ENCODE measurements at places on chromosomes 12 and 14. TPM values are rescaled to one million over a fixed set of nuclear protein-coding genes. Genes with fewer than 3 reads are reported as not detected.

- DNase-seq: no peak
These were observed 1.2 kb downstream of the NKX2-1 start for GRCh38 chr14:36518586-36519430.

Gene ADAM21
- total RNA-seq: not detected

Gene SAMD4A
- 4.3 TPM for total RNA-seq

Gene PTGER2
- 54.1 TPM for total RNA-seq

Gene FSCB
- total RNA-seq: not detected

Gene SIX1
- total RNA-seq: 0.48 TPM

GRCh38 chr12:117019866-117020265 lies 79.3 kb downstream of the TESC start:
- no peak for DNase-seq

DNA sequence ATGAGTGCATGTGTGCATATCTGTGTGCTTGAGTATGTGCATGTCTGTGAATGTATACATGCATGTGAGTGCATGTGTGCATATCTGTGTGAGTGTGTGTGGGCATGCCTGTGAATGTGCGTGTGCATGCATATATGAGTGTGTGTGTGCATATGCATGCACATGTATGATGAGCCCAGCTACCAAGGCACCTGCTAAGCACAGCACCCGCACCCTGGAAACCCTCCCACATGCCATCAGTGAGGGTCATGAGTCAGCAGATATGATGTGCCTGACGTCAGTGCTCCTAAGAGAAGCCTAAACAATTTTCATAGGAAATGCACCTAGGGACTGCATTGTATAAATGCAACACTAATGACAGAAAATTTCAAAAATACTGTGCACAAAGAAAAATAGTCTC lies 151.1 kb downstream of the KIF26A start:
- DNase-seq: no peak

DNA sequence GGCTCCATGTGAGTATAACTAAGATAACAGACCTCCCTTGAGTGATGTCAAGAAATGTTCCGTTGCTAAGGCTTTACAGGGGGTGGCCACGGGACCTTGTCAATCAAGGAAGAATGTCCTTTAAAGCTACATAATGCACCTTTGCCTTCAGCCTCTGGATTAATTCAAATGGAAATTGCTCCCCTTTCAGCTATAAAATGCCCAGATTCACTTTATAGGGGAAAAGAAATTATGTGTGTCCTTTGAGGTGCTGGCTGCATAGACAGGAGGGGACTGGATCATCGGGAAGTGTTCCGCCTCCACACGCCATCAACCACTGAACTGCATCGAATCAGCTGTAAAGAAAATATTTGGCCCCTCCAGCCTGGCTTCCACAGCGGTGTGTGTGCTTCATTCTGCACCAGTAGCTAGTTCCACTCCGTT lies 415.4 kb downstream of the DPF3 start:
- DNase-seq: no peak

Gene MTRFR
- 31.1 TPM for total RNA-seq

GRCh38 chr12:4703676-4704075 lies 16.5 kb upstream of the GALNT8 start:
- no peak for DNase-seq

Gene TAS2R31
- total RNA-seq: 3.9 TPM

Gene IL31
- total RNA-seq: 54.3 TPM

GRCh38 chr12:52634266-52635056 lies 16.1 kb upstream of the KRT73 start:
- DNase-seq: no peak

Gene HIGD1C
- total RNA-seq: not detected

DNA sequence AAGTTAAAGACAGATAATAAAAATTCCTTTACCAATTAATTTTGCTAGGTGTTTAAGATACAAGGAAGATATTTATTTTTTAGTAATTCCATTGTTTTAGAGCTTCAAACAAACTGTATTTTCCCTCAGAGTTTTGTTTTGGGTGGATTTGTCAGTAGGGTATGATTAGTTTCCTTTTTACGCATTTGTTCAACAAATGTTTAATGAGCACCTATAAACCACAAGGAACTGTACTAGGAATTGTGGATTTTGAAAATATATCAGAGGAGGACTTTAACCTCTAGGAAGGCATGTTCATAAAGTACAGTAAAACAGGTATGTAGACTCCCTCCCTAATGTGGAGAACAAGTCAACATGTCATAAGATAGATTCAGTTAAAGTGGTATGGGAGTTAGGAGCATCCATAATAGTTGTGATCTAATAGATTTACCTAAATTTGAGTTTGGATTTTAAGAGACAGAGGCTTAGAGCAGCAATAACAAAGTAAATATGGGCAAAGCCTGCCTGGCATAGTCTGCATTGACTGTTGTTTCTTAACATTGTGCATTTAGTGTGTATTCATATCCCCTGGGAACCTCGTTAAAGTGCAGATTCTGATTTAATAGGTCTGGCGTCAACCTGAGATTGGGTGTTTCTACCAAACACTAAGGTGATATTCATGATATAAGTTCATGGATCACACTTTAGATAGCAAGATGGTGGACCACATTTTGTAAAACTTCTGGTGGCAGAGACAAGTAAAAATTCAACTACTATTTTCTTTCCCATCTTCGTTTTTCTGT lies 232.0 kb downstream of the ERC1 start:
- DNase-seq: no peak

GRCh38 chr12:76024102-76024781 lies 7.3 kb downstream of the PHLDA1 start:
- DNase-seq: no peak

Gene FGF6
- not detected for total RNA-seq

DNA sequence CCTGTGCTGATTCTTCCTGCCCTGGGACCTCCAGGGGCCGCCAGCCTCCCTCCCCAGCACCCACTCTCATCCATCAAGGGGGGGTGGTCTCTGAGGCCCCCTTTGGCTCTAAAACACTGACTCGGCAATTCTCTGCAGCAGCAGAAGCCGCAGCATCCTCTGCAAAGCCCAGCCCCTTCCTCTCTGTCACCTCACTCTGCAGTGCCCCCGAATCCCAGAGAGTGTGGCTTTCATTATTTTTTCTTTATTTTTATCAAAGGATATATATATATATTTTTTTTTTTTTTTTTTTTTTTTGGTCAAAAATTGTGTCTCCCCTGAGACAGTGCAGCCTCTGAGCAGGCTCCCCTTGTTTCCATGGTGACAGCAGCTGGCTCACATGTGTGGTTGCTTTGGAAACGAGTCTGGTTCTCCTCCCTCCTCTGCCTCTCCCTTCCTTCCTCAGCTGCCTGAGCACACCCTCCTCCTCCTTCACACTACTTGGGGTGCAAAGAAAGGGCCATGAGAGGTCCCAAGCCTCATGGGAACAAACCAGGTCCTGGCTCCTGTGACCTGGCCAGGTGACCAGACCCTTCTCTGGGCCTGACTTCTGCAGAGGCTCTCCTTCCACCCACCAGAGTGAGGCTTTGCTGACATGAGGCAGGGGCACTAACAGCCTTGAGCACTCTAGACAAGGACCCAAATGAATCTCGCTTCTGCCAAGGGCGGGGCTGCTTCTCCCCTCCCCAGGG lies 100.5 kb downstream of the LRRC74A start:
- DNase-seq: peak; percentile 74

DNA sequence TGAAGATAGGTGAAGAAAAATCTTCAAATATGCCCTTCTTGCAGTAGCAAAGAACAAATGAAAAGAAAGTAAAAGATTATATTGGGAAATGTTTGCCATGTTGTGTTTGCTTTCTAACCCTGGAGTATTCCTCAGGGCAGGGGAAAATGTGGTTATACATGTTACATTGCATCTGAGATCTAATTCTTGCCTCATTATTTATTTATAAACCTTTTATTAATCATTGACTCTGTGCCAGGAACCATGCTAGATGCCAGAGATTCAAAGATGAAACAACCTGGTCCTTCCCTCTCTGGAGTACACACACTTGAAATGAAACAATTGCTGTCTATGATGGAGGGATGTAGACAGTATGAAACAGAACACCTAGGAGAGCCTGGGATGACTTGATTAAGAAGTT lies 128.1 kb upstream of the HMGA2 start:
- no peak for DNase-seq

Gene TAS2R20
- 2.5 TPM for total RNA-seq
